ENCODE measurements at places on chromosomes 7 and 10.

DNA sequence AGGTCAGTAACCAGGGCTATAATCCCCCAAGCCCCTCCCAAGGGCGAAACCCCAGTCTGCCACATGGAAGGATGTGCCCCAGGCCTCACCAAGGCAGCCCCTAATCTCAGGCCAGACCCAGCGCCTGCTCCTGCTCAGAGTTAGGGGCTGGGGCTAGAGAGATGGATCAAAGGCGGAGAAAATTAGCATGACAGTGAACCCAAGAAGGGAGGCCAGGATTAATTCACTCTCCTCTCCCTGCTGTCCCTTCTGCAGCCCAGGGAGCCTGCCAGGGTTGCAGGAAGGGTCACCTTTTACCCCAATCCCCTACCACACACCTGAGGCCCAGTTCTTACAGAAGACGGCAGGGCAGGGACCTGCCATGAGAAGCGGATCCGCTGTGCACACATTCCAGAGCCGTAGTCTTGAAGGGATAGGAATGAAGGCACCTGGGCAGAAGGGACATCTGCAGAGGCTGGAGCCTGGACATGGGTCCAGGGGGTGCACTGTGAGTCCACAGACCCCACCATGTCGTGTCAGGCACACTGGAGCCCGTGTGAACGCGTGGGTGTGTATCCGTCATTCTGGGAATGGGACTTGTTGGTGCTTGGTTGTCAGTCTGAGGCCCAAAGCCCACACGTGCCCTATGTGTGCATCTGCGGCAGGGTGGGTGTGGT lies 11.9 kb upstream of the ZMIZ1 start:
- no peak for DNase-seq

DNA sequence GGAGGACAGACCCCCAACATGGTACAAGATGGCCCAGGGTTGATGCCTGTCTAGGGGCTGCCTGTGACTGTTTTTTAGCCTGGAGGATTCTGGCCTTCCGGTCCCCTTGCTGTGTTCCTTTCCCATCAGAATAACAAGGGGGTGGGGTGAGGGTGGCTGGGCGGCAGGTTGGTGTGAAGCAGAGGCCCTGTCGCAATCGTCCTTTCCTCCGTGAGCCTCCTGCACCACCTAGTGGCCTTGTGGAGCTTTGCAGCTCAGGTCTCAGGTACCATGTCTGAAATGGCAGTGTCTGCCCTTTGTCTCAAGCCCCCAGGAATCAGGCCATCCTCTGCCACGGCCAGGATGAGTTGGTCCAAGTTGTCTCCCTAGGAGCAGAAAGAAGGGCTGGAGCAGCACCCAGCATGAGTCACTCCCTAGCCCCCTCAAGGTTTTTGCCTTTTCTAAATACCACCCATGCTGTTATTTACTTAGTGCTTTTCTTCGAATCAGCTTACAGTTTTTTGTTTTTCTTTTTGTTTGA lies 24.2 kb downstream of the TACR2 start:
- DNase-seq = peak; percentile 66

DNA sequence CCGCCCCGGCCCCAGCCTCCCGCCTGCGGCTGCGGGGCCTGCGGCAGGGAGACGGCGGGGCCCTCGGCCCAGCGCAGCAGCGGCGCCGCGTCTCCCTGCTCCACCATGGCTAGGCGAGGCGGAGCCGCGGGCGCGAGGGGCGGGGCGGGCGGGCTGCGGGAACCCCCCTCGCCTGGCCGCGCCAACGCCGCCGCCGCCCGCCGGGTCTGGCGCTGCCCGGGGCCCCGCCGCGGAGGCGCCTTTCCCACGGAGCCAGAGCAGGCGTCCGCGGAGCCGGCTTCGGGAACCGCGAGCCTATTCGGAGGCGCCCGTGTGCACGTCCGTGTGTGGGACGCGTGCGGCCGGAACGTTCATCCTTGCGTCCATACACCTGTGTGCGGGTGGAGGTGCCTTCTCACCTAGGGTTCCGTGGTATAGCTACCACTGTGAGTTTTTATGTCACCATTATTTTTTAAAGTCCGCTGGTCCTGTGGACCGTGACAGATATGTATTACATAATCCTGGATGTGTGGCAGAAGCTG lies at the start of gene DENND11:
DENND11 (minus strand) TSS at position 120 of the 521 bp plus-strand sequence; CDS start at position 107, 13 bp downstream.
- DNase-seq = peak; percentile 37

- DNase-seq = no peak
Measured at GRCh38 chr10:2619472-2619871, 447.9 kb upstream of the PFKP start.

- no peak for DNase-seq
Measured at GRCh38 chr7:170551-171363, 21.6 kb upstream of the FAM20C start.

DNA sequence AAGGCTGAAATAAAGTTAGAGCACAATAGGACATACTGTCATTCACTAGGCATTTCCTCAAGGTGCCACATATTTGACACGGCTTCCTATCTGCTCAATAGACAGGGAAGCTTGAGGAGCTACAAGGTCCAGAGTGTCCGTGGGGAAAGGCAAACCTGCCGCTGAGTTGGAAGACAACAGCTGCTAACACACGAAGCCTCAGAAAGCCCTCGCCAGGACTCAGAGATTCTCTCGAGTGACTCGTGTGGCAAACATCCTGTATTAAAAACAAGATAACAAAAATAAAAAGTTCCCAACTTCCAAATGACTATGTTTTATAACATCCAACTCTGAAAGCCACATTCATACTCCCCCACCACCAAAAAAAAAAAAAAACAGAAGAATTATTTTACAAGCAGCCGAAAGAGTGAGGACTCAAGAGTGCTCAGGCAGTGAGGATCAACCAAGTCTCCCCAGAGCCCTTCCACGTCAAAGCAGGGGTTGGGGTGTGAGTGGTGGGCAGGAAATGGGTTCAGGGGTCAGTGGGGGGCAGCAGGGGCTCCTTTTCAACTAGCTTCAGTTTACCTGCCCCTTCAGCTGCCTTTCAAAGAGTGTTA lies 67.6 kb downstream of the STK17A start:
- DNase-seq = no peak

DNA sequence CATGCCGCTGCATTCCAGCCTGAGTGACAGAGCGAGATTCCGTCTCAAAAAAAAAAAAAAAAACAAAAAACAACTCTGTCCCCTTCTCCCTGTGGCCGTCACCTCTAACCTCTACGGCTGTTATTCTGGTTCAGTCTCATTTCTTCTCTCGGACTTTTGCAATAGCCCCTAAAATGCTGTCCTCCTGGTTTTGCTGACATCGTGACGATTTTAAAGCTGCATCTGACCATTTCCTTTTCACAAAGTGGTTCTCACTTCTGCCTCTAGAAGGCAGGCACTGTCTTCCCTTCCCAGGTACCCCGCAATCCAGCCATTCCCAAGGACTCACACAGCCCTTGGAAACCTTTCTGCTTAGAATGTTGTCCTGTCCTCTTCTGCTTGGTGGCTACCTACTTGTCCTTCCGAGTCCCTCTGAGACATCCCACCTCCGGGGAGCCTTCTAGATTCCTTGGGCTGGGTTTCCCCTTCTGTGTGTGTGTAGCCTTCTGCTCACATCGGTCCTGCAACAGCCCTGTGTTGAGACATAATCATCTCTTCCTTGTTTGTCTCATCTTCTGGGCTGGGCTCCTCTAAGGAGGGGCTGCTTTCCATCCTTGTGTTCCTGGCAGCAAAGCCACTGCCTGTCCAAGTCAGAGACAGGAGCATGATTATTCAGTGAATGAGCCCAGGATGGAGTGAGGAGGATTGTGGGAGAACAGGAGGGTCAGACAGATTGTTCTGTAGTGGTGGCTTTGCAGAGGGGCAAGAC lies 83.1 kb downstream of the GRK5 start:
- no peak for DNase-seq

DNA sequence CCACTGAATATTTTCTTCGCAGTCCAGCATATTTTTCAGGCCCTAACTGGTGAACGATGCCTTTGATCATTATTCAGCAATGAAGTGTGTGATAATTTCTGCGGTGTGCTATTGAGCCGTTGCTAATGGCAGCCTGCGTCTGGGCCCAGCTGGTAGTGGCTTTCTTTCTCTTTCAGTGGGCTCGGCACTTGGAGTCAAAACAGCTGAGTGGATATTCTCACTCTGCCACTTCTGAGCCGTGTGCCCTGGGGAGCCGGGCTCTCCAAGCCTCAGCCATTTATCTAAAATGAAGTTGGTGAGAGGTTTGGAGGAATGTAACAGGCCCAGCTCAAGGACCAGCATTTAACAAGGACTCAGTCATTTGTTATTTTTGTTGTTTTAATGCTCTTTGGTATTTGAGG lies 87.5 kb upstream of the IFRD1 start:
- no peak for DNase-seq

GRCh38 chr10:99844433-99844955 lies 62.1 kb downstream of the ABCC2 start:
- no peak for DNase-seq

- peak; percentile 16 for DNase-seq
Measured at GRCh38 chr7:114865564-114865963, 56.3 kb upstream of the MDFIC start.

DNA sequence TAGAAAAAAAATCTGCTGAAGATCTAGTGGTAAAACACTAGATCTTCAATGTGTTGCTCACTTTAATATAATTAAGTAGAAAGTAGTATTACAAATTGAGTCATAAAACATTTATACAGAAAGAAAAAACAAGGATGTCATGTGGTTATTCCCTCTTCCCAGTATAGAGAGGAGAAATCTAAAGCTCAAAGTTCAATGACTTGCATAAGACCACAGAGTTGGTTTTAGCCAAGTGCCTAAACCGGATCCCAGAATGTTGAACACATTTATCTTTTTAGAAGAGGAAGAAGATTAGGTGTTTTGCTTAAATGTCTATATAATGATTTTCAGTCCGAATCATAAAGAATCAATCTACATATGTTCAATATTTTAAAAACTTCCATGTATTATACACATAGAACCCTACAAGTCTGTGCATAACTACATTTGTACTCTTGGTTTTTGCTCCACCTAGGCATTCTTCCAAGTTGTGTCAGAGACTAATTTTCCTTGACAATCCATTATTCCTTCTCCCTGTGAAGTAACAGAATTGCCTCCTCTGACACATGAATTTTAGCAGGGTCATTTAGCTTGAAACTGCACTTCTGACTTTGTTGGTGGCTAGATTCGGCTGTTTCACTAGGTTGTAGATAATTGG lies 389.2 kb downstream of the MAGI2 start:
- DNase-seq = no peak

DNA sequence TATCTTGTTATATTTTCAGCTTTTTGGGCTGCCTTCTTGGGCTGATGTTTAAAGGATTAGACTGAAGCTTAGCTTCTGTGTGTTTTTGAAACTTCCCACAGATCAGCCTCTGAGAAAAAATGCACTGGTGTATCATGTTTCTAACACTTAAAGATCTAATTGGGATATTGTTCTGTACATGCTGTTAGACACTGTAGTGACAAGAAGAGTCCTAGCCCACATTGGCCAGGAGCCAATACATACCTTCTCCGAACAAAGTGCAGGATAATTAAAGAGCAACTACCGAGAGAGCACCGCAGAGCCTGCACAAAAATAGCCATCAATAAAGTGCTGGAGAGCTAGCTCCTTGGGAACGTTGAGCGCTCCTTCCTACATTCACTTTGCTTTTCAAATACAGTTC lies 289.4 kb upstream of the SP8 start:
- no peak for DNase-seq

GRCh38 chr10:5609952-5610616 lies 56.3 kb downstream of the ASB13 start:
- no peak for DNase-seq

GRCh38 chr10:37700886-37701780 lies 156.3 kb downstream of the ZNF248 start:
- DNase-seq = no peak

DNA sequence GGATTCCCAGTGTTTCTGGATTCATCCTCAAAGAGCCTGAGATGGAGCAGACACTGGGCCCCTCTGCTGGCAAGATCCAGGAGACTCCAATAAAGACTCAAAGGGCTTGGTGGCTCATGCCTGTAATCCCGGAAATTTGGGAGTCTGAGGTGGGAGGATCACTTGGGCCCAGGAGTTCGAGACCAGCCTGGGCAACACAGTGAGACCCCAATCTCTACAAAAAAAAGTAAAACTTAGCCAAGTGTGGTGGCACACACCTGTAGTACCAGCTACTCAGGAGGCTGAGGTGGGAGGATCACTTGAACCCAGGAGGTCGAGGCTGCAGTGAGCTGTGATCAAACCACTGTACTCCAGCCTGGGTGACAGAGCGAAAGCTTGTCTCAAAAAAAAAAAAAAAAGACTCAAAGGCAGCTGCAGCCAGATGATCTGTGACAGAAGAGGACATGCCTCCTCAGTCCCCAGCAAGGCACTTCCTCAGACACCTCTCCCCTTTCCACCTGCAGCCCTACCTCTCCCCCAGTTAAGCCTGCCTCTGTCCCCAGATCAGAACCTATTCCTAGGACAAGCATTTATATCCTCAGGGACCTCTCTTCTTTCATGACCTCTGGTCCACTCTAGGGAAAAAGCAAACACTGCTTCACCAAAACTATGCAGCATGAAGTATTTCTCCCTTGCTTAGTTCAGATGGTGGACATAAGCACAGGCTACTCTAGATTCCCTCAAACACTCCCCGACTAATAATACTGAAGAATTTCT lies 27.9 kb downstream of the PDLIM1 start:
- DNase-seq = no peak

GRCh38 chr10:112115781-112116385 lies 67.7 kb downstream of the GPAM start:
- DNase-seq = peak; percentile 21

GRCh38 chr10:46542567-46543465 lies 13.6 kb downstream of the GPRIN2 start:
- no peak for DNase-seq

DNA sequence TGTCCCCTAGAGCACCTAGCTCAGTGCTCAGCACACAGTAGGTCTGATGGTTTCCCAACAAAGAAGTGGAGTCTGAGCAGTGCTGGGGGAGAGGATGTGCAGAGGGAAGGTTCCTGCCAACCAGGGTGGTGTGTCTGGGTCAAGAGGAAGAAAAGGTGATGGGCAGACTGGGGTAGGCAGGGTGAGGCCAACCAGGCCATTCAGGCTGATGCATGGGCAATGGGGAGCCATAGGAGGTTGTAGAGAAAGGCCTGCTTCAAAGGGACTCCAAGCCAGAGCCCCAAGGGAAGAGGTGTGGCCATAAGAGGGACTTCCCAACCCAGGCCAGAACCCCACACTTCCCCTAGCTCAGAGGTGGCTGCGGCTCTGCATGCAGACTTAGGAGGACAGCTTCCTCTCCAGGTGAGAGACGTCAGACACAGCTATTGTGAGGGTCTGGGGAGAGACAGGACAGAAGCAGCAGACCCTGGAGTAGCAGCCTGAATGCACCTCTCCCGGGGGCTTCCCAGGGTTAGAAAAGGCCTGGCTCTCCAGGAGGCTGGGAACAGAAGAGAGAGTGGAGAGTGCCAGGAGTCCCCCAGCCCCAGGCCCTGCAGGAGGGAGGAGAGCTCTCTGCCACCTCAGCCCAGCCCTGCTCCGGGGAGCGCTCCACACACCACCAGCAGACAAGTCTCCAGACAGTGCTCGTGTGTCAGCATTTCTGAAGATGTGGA lies 87.4 kb upstream of the ZMIZ1 start:
- no peak for DNase-seq

GRCh38 chr10:33773886-33774480 lies 439.5 kb upstream of the NRP1 start:
- no peak for DNase-seq

GRCh38 chr7:140229101-140229525 lies 52.3 kb upstream of the KDM7A start:
- DNase-seq = no peak

GRCh38 chr7:2516194-2516555 lies 3.4 kb upstream of the LFNG start:
- no peak for DNase-seq

- no peak for DNase-seq
Measured at GRCh38 chr10:29843143-29843542, 208.4 kb upstream of the SVIL start.

GRCh38 chr10:24360282-24361127 lies 151.6 kb downstream of the KIAA1217 start:
- no peak for DNase-seq

GRCh38 chr7:20542594-20542993 lies 72.9 kb upstream of the ABCB5 start:
- DNase-seq = no peak

All from stimulated activated CD8-positive, alpha-beta memory T cell treated with anti-CD3 and anti-CD28 coated beads, Interleukin-2, amount 100 ng/mL, for 48 hours (primary cell).